ENCODE measurements at places on chromosomes 4 and X. TPM values are rescaled to one million over a fixed set of nuclear protein-coding genes. Genes with fewer than 3 reads are reported as not detected.
A peak's percentile ranks its signal among the peaks of the same experiment; 100 is the strongest.

The DGKK gene
- not detected for total RNA-seq

DNA sequence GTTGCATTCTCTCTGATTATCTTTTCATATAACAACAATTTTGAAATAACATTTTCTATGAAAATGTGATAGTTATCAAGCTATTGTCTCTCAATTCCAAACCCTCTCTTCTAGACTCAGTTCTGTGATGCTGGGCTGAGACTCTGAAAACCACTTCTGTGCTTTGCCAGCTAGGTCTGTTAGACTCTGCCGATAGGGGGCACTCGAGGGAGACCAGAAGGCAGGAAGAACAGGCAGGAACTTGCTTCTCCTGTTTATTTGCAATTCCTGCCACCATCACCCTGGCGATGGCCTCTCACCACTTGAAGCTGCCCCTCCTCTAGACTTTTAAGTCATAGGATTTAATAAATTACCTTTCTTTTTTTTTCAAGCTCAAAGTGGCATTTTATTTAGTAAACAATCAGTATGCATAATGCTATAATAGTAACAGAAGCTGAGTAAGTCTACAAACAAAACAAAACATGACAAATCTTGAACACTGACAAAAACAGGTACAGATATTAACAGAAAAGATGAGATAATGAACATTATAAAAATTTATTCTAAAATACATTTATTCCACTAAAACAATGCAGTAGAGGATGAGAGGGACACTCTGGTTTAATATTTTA lies 49.7 kb downstream of the RASL11B start:
- H3K27ac ChIP-seq: no peak overlapping the region
- peak; percentile 76 for DNase-seq
- H3K27me3 ChIP-seq: no peaks in the 10 kb centered on the region
- H3K4me3 ChIP-seq: no peak overlapping the region

DNA sequence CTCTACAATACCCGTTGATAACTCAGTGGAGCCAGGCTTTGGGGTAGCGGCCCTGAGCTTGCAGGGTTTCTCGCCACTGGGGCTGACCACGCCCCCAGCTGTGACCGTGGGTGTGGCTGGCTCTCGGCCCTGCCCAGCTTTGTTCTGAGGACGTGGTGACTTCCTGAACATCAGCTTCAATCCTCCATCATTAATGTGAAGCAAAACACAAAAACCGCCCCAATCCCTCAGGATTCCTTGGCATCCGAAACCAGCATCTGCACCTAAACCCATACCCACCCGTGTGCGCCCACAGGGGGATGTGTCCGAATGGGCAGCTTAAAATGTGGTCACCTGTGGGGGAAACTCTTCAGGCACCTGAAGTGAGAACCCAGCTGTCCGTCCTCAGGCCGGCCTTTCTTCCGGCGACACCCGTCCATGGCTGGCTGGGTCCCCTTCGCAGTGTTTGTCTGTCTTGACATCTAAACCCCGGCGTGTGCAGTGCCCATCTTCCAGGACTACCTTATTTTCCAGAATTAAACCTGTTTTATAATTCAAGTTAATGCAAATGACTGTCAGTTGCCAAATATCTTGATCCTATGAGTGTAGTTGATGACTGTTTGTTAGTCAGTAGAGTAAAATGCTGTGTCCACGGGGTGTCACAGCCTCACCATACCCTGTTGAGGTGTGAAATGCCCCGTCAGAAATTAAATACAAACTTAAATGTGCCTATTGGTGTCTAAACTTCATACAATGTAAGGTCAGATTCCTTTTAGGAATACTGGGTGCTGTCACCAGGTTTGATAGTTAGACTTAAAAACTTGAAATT lies 27.3 kb downstream of the NELFA start:
- no peaks in the 10 kb centered on the region for H3K4me1 ChIP-seq
- H3K4me3 ChIP-seq: no peak overlapping the region
- no peaks in the 10 kb centered on the region for H3K27me3 ChIP-seq
- peaks cover 93% of the 10 kb centered on the region for H3K36me3 ChIP-seq
- H3K27ac ChIP-seq: no peak overlapping the region

DNA sequence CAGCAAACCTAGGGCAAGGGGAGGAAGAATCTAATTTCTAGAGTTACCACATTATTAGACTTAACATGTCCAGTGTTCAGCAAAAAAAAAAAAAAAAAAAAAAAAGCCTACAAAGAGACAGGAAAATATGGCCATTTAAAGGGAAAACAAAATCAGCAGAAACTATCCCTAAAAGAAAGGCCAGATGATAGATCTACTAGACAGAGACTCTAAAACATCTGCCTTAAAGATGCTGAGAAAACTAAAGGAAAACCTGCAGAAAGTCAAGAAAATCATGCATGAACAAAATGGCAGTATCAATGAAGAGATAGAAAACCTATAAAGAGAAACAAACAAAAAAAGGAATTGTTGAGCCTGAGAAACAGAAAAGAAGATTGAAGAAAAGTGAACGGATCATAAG lies 43.8 kb downstream of the NELFA start:
- H3K4me1 ChIP-seq: no peaks in the 10 kb centered on the region
- no peak for DNase-seq
- no peak overlapping the region for H3K27ac ChIP-seq
- no peaks in the 10 kb centered on the region for H3K36me3 ChIP-seq
- H3K4me3 ChIP-seq: no peak overlapping the region
- H3K27me3 ChIP-seq: no peaks in the 10 kb centered on the region

DNA sequence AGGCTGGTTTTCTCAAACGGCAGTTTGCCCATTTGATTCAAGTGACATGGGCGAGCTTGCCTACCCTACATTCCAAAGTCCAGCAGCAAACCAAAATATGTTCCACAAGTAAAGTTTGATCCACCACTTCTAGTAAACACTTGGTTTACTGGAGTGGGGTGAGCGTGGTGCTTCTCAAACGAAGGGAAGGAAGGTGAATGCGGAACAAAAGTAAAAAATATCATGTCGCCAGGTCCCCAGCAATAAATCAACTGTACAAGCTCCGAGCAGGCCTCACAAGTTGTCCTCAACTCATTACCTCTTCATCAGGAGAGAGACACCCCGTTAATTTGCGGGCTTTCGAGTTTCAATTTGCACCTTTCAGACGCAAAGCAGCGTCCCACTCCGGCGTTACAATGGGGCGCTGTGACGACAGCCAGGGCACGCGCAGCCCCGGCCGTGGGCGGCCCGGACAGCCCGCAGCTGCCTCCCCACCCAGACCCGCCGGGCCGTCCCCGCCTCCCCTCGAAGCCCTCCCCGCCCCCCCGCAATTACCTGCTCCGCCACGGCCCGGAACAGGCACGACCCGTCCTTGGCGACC lies 1.0 kb downstream of the OTUD4 start:
- peak; percentile 81 for DNase-seq
- peak overlapping the region; percentile 98 for H3K27ac ChIP-seq
- H3K36me3 ChIP-seq: no peaks in the 10 kb centered on the region
- H3K27me3 ChIP-seq: no peaks in the 10 kb centered on the region
- H3K4me1 ChIP-seq: peaks cover 46% of the 10 kb centered on the region

GRCh38 chr4:7771541-7772507 lies 167.8 kb downstream of the AFAP1 start:
- no peak overlapping the region for H3K4me3 ChIP-seq
- H3K4me1 ChIP-seq: no peaks in the 10 kb centered on the region
- H3K36me3 ChIP-seq: peaks cover 3% of the 10 kb centered on the region
- peak; percentile 70 for DNase-seq
- peak overlapping the region; percentile 64 for H3K27ac ChIP-seq

- H3K4me3 ChIP-seq: no peak overlapping the region
- H3K36me3 ChIP-seq: no peaks in the 10 kb centered on the region
- H3K4me1 ChIP-seq: peaks cover 25% of the 10 kb centered on the region
- H3K27ac ChIP-seq: no peak overlapping the region
- no peak for DNase-seq
Observed at GRCh38 chr4:113952452-113953029, 26.9 kb downstream of the ARSJ start.

Data from sigmoid colon (tissue), 7 donors.